ENCODE measurements at places on chromosomes 3 and 15.
A peak's percentile ranks its signal among the peaks of the same experiment; 100 is the strongest.

- no peak for DNase-seq
Measured at GRCh38 chr15:78651007-78651406, 10.0 kb upstream of the CHRNB4 start.

GRCh38 chr15:60824196-60824595 is 345.3 kb upstream of the ICE2 start:
- DNase-seq: no peak

- DNase-seq: no peak
Measured at GRCh38 chr15:69032031-69032430, 17.5 kb downstream of the NOX5 start.

DNA sequence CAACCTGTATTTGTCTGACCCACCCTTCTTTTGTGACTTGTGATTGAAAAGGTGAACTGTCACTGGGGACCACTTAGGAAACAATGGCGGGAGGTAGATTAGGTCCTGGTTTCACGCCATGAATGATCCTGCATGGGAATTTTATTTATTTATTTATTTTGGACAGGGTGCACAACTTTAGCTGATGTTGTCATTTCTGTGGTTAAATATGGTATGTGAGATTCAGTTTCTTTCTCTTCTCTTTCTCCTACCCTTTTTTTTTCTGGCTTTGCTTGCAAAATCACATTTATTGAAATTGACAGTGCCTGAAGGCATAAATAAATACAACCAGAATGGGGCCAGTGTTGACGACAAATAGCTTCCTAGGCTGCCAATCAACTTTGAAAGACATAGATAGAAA is 18.0 kb upstream of the HTR3E start:
- DNase-seq: no peak

DNA sequence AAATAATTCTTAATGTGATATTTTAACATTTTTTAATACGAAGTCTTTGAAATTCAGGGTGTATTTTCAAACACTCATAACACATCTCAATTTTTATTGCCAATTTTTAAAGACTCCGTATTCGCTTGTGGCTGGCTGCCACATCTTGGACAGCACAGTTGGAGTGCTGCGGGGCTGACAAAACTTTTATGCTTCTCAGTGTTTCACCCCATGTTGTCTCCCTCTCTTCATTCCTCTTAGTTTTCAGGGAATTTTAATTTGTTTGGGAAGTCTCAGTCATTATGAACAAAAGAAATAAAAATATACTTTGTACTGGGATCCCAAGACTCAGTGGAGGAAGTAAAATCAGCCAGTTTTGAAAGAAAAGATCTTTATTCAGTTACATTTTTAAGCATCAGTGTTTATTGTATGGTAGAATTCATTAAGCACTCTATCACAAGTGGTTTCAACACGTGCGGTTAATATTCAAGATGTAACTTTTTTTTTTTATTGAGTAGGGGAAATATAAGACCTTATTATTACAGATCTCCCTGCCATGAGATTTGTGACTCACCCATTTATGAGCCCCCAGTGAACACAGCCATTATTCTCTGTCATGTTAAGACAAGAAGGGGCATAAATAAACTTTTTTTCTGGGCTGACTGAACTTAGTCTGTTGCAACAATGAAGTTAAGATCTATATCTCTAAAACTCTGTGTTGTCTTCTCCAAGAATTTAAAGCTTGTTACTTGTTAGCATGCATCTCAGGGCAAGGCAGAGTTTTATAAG is 26.8 kb downstream of the KAT2B start:
- DNase-seq: no peak

DNA sequence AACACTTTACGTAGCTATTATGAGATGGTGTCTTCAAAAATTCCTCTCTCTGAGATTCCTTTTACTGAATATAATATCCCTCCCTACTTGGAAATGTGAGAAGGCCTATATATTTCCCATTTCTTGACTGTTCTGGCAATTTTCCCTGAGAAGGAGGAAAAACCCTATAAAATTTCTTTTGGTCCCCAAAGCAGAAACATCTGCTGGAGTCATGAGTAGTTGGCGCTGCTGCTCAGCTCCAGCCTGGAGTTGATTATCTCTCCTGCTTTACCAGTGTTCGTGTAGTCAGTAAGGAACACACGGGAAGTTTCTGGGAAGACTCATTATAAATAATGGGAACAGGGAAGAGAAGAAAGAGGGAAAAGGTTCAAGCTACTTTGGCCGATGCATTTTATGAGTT is 680.1 kb downstream of the EPHA3 start:
- no peak for DNase-seq

DNA sequence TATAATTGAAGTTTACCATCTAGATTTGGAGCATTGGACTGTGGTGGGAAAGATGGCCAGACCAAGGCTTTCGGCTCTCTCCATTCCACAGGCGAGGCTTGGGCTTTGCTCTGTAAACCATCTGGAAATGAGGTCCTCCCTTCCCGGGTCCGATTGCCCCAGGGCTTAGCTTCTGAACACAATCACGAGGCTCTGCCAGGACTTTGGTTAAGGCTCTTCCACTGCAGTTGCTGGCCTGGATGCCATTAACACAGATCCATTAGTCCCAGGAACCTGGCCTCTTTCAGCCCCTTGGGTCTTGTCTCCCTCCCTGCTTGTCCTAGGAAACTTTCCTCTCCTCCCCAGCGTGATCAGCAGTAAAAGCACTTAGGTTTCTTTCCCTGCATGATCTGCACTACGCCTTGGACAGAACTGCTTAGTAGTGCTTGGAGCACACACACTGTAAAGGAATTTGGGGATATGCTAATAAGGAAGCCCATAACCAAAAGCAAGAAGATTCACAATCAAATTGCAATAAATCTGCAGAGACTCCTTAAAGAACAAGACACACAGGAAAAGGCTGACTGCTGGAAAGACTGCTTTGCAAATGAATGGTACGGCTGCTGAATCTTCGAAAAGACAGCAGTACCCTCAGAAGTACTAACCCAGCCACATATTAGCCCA is 154.3 kb downstream of the ECT2 start:
- DNase-seq: no peak

DNA sequence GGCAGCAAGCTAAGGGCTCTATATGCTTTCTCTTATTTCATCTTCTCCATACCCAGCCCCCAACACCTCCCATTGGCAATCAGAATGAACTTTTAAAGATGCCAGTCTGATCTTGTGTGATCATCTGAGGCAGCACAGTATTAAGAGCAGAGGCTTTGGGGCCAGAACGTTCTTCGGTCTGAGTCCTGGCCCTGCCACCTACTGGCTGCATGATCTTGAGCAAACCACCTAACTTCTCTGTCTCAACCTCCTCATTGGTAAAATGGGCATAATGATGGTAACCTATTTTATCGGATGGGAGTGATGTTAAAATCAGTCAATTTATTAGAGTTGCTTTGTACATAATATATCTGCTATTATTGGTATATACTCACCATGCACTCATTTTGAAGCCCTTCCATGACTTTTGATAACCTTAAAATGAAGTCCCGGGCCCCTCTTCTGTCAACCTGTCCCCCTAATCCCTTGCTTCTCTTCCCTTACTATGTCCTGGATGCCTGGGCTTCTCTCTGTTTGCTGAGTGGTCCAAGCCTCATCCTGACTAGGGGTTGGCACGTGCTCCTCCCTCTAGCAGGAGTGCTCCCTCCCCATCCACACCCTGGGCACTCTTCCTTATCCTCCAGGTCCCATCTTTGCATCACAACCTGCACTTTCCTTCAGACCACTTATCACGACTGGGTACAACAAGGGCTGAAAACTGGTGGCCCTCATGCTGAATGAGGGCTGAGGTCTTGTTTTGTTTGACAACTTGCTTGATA is 6.3 kb downstream of the EFCAB12 start:
- DNase-seq: no peak

- no peak for DNase-seq
Measured at GRCh38 chr15:98807262-98807661, 158.9 kb downstream of the IGF1R start.

DNA sequence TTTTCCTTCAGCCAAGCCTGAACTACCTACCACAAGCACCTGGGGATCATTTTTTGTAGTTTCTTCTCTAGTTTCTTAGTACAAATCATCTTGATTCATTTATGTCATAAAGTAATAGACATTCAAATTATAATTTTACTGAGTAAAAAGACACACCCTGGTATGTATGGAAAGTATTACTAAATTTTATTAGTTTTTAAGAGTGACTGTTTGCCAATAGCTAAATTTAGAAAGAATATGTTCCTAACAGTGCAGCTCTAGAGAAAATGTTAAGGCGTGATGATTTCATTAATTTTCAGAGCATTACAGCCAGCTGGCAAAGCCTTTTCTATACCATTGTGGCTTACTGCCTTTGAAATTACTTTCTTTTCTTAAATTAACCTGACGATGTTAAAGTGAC is 612.0 kb upstream of the KCNMB2 start:
- DNase-seq: no peak

DNA sequence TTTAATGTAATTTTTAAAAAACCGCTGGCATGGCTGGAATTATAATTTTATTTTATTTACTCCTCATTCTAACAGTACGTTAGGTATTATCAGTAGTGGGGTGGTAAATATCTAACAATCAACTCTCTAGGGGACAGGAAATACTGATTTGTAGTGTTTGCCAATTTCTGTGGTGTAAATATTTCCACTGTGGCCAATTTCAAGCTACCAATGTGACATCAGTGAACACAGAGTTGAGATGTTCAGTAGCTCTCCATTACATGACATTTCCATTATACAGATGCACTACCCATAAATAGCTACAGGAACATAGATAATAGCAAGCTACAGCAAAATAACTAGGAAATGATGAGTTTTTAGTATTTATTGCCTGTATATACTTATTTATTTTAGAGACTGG is 10.0 kb upstream of the ARL8B start:
- no peak for DNase-seq

DNA sequence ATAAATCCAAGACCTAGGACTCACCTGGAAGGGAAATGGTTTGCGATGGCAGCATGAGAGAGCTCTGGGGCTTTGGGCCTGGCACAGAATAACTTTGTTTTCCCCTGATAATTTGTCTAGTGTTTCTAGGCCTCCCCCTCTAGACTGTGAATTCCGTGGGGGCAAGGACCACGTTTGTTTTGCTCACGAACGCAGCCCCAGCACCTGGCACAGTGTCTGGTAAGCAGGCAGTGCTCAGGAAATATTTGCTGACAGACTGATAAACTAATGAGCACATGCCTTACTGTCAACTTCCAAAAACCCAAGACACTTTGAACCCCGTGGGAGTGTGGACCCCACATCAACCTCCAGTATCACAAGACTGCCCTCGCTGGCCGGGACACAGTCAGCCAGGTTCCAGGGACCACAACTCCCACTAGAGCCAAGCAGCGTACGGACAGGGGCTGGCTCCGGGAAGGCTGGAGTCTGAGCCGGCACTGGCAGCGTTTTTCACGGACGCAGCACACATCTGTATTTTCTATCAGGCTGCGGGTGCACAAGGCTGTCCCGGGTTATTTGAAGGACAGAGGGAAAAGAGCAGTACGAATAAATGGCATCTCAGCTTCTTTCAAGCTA is 146.5 kb downstream of the XXYLT1 start:
- no peak for DNase-seq

DNA sequence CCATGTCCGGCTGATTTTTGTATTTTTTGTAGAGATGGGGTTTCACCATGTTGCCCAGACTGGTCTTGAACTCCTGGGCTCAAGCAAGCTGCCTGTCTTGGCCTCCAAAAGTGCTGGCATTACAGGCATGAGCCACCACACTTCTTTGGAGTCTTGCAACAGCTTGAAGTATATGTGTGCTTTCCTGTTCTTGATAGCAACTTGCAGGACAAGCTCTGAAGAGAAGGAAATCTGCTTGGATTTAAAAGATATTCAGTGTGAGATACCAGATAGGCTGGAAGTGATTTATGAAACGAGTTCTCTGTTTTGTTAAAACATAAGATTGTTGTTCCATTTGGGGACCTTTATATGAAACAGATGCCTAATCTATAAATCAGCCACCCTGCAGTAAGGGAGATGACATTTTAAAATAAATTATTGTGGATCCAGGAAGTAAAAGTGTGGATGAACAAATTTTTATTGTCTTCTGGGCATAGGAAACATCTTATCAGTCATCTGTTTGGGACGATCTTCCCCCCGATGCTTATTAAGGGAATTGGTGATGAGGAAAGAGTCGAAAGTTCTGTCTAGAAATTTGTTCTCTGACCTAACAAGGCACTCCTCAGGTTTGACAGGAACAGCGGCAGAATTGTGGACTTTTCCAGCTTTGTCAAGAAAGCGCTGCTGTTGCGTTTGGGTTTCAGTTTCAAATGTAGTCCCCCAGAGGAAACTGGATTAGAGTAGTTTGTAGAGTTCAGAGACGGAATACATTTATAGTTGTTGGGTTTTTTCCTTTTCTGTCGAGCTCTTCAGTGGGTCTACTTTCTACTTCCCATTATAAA is 53.7 kb upstream of the MAGI1 start:
- DNase-seq: no peak

DNA sequence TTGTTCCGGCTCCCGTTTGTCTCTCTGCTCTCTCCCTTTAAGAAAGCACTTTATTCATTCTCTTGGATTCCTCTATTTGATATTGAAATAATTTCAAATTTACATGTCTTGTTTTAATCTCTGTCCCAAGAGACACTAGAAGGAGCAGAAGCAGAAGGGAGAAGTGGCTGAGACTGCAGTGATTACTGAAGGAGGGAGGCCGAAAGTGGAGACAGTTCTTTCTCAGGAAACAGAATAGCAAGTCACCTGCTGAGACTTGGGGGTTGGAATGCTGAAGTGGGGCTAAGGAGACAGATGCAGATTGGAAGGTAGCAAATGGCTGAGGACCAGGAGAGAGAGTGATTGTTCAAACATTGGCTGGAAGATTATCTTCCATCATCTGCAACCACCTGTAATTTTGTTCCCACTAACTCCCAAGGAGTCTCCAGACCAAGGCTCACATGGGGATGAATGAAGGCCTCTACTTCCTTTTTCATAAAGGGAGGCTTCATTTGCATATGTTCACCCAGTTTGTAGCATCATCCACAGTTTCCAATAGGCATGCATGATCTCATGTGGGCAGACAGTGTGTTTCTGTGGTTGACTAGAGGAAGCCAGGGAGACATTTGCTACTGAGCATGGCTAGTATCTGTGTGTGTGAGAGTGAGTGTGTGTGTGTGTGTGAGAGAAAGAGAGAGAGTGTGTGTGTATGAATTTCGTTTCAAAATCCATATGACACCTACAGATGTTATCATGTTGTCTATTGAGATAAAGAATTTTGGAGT is 24.0 kb downstream of the LTF start:
- DNase-seq: no peak

DNA sequence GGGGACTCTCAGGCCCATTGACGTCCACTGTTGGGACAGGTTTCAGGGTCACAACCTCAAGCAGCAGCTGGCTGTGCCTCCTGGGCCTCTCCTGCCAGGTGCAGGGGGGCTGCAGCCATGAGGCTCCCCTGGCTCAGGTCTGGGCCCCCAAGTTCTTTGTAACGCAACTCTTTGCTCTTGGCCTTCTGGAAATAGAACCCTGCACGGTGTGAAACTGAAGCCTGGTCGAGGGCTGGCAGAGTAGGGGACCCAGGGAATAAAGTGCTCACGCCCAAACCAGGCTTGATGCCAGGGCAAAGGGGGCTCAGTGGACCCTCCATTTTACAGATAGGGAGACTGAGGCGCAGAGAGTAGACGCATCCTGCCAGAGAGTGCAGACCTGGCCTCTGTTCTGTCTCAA is 771 bp downstream of the CALML4 start:
- no peak for DNase-seq

DNA sequence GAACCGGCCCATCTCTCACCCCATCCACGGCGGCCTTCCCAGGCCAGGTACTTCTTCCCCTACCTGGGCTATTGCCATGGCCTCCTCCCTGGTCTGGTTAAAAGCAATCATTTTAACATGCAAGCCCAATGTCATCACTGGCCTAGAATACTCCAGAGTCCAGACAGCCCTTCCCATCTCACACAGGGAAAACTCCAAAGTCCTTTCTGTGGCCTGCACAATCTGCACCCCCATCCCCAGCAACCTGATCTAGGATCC is 45.8 kb upstream of the SLCO2A1 start:
- no peak for DNase-seq

GRCh38 chr3:49092938-49093852 is 676 bp downstream of the QRICH1 start:
- peak; percentile 53 for DNase-seq

Measured in NCI-H1092 treated with DMSO at 0.1 percent for 48 hours (cell line).